ENCODE measurements at places on chromosomes 3 and 15.

DNA sequence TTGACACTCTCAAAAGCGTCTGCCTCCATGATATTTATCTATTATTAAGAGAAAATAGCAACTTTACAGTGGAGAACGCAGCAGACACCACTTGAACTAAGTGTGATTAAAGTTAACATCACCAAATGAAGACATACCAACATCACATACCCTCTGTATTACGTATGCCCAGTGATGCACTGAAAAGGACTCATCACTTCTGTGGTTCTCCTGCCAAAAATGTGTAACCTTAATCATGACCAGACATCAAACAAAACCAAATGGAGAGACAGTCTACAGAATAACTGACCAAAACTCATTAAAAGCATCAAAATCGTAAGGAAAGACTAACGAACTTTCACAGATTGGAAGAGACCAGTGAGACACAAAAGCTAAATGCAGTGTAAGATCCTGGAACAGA, 103.2 kb downstream of the PPP2R3A start:
- no peak for DNase-seq

GRCh38 chr3:116087426-116087825, 357.9 kb downstream of the LSAMP start:
- no peak for DNase-seq

DNA sequence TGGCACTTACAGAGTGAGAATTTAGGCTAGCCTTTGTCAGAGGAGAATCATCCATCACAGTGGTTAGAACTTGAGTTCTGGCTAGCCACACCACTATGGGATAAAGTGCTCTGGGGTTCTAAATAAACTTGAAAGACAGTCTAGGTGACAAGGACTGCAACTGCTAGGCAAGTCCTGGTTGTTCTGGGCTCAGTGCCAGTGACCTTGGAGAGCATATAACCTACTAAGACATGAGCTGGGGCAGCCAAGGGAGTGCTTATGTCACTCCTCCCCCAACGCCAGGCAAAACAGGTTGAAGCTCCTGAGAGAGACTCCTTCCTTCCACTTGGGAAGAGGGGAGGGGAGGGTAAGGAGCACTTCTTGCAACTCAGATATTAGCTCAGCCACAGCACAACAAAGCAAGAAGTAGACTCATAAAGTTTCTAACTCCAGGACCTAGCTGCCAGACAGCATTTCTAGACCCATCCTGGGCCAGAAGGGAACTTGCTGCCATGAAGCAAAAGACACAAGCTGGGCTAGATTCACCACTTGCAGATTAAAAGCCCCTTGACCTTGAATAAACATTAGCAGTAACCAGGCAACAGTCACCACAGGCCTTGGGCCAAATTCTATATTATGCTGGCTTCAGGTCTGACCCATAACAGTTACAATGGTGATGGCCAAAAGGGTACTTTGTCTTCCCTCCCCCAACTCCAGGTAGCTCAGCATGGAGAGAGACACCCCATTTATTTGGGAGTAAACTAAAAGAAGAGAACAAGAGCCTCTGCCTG, 963.7 kb downstream of the PLOD2 start:
- DNase-seq = no peak

DNA sequence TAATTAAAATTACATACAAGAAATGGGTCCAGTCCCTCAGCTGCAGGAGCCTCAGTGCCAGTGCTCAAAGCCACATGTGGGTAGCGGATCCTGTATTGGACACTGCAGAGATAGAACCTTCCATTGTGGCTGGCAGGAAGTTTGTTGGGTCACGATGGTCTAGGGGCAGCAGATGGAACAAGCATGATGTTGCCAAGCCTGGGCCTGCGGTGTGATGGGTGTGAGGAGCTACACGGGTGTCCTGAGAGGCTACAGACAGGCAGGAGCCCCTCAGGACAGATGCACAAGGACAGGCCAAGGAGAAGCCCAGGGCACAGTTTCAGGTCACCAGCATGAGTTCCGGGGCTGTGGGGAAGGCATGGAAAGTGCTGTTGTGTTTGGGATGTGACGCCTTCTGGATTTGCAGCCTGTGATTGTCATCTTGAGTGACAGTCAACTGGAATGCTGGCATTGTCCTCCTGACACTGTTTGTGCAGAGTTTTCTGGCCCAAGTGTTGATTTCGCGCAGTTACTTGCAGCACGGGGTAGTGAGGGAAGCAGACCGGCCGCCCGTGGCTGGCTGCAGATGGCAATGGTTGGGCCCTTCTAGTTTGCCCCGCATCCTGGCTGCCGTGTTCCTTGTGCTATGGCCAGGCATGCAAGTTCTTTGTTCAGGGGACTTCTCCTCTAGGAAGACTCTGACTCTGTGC, 177.1 kb downstream of the NSMCE3 start:
- DNase-seq = no peak

GRCh38 chr3:40617084-40617483, 92.3 kb downstream of the ZNF621 start:
- no peak for DNase-seq

DNA sequence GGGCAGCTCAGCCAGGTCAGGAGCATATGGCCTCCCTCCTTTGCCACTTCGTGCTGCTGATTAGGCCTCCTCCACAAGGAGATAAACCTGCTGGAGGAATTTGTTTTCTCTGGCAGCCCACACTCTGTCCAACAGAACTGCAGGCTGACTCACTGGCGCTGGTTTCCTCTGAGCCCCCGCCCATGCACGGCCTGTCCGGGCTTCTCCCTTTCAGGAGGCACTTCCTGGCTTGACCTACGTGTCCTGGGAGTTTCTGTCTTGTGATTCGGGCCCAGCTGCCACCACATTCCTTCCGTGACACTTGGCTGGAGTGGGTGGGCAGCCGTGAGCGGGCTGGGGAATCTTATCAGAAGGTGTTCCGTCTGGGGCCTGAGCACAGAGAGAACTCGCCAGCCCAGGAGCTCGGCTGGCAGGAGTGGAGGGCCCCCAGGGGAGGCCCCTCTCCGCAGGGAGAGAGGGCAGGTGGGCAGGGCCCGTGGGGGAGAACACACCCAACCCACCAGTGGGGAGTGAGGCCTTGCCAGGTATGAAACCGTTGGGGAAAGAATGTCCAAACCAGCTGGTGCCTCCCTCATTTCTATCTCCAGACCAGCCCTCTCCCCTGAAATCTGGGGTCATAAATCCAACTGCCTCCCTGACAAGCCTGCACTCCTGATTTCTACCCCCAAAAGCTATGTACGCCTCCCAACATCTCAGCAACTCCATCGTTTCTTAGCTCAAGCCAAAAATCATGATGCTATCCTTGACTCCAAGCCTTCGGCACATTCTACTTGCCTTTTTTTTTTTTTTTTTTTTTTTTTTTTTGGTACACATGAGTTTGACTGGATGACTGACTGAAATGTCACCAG, 110.6 kb upstream of the MEF2A start:
- DNase-seq = no peak

DNA sequence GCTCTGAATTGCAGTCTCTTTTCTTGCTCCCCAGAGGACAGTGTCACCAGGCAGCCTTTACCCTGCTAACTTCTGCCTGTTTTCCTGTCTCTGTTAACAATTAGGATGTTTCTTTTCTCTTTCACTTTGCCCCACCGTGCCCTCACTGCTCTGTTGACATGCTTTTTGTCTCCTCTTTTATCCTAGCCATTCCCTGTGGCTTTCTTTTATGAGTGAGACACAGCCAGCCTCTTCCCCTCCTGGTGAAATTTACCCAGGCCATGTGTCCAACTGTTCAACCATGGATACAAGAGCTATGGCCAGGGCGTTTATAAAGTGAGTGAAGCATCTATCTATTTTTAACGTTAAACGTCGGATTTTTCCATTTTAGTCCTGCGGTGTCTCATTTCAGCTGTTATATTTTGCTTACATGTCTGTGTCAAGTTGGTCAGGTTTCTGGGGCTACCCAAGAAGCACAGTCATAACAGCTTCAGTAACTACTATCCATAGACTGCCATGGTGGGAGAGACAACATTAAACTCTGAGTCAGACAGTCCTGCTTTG, 443.2 kb upstream of the AZI2 start:
- no peak for DNase-seq

GRCh38 chr15:65115542-65115941, 542 bp upstream of the UBAP1L start:
- no peak for DNase-seq

- DNase-seq = no peak
Measured at GRCh38 chr3:161072211-161072621, 32.9 kb downstream of the B3GALNT1 start.

DNA sequence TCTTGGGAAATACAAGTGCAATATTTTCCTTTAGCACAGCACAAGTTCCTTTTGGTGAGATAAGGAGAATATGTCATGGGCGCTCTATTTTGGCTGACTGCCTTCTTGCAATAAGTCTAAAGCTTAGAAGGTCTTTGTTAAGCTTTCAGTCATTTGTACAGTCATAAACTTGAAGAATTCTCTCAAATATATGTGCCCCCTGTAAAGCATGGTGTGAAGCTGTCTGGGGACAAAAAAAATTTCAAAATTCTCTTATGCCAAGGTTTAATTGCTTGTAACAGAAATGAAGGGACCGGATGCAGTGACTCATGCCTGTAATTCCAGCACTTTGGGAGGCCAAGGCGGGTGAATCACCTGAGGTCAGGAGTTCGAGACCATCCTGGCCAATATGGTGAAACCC, 21.7 kb upstream of the ARID3B start:
- no peak for DNase-seq

DNA sequence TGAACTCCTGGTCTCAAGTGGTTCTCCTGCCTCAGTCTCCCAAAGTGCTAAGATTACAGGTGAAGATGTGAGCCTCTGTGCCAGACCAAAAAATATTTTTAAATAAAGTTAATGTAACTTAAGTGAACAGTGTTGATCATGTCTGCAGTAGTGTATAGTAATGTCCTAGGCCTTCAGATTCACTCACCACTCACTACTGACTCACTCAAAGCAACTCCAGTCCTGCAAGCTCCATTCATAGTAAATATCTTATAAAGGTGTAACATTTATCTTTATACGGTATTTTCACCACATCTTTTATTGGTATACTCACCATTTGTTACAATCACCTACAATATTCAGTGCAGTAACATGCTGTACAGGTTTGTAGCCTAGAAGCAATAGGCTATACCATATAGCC, 264.2 kb downstream of the ULK4 start:
- DNase-seq = no peak

DNA sequence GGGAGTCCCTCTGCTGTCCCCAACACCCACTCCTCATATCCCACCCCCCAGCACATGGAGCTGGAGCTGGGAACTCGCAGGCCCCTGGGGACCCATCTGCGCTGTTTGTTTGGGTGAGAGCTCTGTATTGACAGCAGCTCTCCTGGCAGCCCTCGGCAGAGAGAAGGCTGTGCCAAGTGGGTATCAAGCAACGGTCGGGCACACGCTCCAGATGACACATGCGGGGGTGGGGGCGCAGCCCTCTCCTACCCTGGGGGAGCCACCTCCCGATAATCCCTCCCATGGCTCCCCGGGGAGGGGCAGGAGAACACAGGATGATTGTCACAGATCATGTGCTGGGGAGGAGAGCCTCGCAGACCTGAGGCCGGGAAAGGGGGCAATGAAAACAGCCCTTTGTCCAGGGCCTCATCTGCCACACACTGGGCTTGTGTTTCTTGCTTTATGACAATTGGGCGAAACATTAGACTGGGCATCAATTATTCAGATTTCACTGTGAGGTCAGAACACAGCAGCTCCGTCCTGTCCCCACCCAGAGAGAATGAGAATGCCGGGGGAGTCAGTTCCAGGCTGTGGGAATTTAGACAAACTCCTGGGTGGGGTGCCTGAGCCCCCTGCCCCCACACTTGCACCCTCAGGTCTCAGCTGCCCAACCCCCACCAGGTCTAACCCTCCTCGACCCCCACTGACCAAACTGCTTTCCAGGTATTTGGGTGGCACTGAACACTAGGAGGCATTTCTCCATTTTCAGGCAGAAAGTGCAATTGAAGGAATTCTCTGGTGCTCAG, 46.4 kb upstream of the KLF13 start:
- peak; percentile 6 for DNase-seq

- no peak for DNase-seq
Measured at GRCh38 chr3:127443581-127444375, 146.8 kb downstream of the TPRA1 start.

DNA sequence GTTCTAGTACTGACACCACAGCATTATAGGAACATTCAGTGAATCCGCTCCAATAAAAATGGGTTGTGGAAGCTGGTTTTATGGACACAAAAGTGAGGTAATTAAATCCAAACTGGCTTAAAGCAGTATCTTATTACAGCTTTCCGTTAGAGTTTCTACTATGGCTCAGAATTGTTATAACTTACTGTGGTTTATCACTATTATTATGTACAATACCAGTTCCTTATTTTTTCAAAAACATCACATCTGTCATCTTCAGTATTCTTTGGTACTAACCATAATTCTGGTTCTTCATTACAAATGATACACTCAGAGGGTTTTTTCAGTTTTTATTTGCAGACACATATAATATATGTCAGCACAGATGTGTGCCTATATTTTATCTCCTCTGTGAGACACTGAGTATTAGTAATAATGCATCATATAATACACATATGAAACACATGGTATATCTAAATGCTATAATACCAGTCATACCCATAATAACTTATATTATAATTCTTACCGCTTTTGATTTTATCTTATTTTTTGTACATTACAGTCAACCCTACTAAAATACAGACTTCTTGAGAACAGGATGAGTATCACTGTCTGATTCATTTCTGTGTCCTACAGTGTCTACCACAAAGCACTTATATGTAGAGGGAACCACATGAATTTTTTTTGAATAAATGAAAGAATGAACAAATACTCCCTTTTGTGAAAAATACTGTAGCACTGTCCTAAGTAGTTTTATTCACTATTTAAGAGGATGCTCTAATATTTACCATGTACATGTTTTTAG, 39.0 kb downstream of the CMSS1 start:
- no peak for DNase-seq

DNA sequence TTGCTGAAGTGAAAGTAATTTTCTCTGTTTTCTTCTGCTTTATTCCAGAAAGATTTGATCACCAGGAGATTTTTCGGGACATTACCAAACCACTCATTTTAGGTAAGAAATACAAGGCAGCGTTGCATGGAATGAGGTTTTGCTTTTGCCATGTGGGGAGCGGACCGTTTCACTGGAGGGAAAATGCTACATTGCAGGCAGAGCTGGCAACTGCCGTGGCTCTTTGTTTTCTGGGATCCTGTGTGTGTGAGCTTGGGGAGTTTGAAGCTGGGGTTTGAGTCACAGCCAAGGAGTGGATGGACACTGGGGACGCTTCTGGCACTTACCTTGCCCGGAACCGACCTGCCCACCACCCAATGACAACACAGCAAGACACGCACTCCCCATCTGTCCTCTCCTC, 109.9 kb downstream of the APBA2 start:
- no peak for DNase-seq

DNA sequence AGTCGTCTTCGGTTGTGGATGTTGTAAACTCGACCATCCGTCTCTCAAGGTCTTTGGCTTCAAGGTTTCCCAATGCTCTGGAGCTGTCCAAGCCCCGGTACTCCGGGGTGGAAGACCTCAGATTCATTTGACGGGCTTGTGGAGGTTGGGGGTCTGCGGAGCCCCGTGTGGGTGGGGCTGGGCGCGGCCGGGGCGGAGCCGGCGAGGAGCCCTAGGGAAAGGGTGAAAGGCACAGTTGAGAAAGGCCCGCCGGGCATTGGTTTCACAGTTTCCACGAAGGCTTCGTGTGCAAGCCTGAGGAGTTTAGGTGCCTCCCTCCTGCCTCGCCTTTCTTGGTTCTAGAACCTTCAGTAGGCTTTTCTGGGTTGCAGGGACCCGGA, 360 bp upstream of the MGA start:
- DNase-seq = peak; percentile 64

All from WTC11 (cell line).